Fibroblast of skin of back (primary cell): ENCODE measurements at places on chromosomes 1 and 21.

- no peak for DNase-seq
Observed at GRCh38 chr1:30803562-30803961, 46.0 kb upstream of the LAPTM5 start.

- no peak for DNase-seq
Observed at GRCh38 chr1:47002211-47002610, 21.3 kb upstream of the CYP4X1 start.

GRCh38 chr1:100309863-100310262 lies 42.4 kb upstream of the CDC14A start:
- DNase-seq, result no peak

DNA sequence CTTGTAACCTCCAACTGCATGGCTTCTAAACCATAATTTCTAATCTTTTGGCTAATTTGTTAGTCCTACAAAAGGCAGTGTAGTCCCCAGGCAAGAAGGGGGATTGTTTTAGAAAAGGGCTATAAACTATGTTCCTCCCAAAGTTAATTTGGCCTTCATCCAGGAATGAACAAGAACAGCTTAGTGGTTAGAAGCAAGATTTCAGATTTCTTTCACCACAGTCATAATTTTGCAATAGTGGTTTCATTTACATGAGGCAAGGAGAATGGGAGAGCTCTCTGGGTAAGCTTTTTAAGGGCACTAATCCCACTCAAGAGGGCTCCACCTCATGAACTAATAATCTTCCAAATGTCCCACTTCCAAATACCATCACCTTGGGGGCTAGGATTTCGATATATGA lies 1353.9 kb downstream of the NCAM2 start:
- no peak for DNase-seq

DNA sequence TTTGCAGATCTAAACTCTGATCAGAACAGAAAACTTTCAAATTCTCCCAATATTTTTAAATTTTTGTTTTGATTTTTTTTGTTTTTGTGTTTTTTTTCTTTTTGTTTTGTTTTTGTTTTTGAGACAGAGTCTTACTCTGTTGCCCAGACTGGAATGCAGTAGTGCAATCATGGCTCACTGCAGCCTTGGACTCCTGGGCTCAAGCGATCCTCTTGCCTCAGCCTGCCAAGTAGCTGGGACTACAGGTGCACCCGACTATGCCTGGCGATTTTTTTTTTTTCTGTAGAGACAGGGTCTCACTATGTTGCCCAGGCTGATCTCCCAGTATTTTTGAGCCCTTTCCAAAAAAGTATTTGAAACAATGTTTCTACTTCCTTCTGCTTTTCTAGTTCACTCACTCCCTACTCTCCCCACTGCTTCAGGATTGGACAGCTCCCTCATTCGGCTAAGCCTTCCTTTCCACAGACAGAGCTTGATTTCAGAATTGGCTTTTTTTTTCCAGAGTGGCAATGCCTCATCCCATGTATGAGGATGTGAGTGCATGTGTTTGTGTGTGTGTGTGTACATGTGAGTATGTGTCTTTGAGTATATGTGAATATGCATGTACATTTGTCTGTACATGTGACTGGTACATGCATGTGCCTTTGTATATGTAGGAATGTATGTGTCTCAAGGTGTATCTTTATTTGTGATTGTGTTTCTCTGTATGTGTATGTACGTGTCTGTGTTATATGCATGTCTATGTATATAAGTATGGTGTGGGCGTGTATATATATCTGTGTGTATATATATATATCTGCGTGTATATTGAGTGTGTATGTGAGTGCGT lies 11.9 kb downstream of the LHX4 start:
- DNase-seq, result peak; percentile 27

GRCh38 chr21:44709426-44710293 lies 1.7 kb downstream of the TSPEAR start:
- DNase-seq, result peak; percentile 13

DNA sequence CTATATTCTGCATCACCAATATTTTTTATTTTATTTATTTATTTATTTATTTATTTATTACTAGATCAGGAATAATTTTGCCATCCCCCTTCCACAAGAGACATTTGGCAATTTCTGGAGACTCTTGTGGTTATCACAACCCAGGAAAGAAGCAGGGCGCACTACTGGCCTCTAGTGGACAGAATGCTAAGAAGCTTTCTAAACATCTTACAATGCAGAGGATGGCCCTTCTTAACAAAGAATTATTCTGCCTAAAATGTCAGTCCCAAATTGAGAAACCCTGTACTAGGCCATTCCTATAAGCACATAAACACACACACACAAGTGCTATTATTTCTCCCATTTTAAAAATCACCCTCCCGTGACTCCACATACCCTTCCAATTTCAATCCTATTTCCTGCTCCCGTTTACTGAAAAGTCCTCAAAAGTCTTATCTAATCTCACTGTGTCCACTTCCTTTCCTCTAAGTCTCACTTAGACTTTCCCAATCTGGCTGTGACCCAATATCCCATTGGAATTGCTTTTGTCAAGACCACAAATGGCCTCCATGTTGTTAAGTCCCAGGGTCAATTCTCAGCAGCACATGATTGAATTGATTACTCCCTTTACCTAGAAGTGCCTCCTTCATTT lies 43.7 kb upstream of the RNF11 start:
- peak; percentile 76 for DNase-seq

- DNase-seq, result no peak
Observed at GRCh38 chr1:217140041-217140901, 417.0 kb upstream of the ESRRG start.

DNA sequence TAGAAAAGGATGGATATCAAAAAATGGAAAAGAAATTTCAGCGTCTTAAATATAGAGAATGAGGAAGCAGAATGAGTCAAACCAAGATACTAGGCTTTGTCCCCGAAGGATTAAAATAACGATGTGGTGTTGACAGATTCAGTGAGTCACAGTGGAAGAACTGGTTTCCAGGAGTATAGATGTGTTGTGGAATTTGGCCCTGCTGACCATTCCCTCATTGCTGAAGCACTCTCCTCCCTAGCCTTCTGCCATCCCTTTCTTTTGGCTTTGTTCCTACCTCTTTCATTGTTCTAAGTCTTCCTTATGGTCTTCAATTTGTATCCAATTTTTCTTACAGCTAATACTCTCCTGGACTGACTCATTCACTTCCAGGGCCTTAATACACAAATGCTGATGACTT lies 23.1 kb upstream of the USP25 start:
- peak; percentile 98 for DNase-seq

GRCh38 chr1:173393659-173394000 lies 83.5 kb upstream of the PRDX6 start:
- peak; percentile 84 for DNase-seq

DNA sequence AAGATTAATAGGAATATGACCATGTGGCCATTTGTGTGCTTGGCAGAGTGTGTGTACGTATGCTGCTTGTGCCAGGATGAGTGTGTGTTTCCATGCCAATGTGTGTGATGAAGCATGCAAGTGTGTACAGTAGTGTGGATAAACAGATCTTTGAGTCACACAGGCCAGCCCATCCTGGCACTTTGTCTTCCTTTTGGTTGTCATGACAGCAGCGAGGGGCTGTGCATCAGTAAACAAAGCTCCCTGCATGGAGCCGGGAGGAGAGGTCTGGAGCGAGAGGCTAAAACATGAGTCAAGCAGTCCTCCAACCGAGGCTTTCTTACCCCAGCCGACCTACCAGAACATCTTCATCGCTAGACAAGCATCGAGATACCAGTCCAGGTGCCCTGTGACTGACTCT lies 221.2 kb downstream of the CACNA1E start:
- DNase-seq, result no peak

GRCh38 chr1:86227026-86227425 lies 70.5 kb upstream of the COL24A1 start:
- DNase-seq, result peak; percentile 51

DNA sequence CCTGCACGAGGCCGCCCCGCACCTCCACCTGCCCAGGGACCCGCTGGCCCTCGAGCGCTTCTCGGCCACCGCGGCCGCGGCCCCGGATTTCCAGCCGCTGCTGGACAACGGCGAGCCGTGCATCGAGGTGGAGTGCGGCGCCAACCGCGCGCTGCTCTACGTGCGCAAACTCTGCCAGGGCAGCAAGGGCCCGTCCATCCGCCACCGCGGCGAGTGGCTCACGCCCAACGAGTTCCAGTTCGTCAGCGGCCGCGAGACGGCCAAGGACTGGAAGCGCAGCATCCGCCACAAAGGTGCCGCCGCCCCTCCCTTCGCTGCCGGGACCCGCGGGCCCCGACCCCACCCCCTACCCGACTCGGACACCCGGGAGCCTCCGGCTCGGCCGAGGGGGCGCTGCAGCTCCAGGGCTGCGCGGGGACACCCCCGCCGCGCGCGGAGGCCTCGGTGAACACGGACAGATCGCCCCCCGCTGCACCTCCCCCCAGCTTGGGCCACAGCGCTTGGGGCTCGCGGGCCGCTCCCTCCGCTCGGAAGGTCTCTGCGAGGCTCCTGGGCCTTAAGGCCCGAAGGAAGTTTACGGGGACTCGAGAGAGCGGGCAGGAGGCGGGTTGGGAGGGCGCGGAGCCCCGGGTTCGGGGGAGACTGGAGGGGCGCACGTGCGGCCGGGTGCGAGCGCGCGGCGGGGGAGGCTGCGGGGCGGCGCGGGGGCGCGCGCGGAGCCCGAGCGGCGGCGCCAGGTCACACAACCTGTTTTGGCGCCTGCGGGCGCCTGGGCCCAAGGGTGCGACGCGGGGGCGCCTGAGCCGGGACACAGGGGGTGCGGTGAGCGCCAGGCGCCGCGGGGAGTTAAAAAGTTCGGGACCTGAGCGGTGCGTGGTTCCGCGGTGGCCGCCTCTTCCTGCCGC lies 1.2 kb downstream of the SAMD11 start:
- peak; percentile 47 for DNase-seq

DNA sequence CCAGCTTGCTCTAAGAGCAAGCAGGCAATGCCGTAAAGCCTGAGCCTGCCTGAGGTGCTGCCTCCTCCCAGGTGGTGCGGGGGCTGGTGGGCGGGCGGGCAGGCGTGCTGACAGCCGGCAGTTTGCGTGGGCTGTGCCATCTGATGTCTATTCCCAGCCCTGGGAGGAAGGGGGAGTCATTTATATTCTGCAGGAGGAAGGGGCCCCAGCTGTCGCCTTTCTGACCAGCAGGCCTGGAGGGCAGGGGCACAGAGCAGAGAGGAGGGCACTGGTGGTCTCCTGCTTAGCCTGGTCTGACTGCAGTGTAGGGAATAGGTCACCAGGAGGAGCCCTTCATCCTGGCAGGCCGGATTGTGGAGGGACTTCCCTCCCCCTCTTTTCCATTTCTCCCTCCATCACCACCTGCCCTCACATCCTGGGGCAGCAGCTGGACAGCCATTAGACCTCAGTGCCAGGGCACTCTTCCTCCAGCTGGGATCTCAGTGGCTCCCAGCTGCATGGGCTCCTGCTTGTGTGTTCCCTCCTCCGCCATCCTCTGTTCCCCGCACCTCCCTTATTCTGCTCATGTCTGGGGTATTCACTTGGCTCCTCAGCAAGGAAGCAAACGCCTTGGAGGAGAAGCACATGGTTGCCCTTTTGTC lies 4.4 kb downstream of the CYB561D1 start:
- DNase-seq, result peak; percentile 31

DNA sequence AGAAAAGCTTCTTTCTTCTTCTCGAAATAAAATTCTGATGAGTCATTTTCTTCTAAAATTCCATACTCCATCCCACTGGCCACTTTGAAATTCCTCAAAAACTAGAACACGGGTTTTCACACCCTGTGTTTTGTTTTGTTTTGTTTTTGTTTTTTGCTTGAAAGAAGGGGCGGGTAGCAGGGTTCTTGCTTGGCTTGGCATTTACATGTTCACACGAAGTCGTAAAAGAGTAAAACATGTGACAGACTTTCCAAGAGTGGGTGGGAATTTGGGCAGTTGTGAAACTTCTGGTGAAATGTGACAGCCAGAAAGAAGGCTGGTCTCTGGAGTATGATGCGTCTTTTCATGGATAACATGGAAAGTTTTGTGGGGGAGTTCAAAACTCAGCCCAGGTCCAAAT lies 47.1 kb upstream of the FMN2 start:
- DNase-seq, result peak; percentile 43

- DNase-seq, result peak; percentile 21
Observed at GRCh38 chr21:30349572-30349971, 1.2 kb upstream of the KRTAP23-1 start.
